ENCODE measurements at places on chromosomes 12 and 14.

DNA sequence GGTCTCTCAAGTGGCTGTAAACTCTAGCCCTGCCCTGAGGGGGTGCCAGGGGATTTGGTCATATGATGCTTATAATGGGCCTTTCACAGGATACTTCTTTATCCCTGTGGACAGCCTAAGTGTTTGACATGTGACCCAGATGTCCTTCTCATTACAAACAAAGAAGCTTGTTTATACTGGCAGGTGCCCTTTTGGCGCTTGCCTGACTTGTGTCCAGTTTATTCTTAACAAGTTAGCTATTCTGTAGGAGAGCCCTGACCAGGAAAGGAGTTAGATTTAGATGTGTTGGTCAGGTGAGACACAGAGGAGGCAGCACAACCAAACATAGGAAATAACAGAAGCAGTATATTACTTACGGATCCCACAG is 51.9 kb downstream of the CCDC91 start:
- no peak for DNase-seq

DNA sequence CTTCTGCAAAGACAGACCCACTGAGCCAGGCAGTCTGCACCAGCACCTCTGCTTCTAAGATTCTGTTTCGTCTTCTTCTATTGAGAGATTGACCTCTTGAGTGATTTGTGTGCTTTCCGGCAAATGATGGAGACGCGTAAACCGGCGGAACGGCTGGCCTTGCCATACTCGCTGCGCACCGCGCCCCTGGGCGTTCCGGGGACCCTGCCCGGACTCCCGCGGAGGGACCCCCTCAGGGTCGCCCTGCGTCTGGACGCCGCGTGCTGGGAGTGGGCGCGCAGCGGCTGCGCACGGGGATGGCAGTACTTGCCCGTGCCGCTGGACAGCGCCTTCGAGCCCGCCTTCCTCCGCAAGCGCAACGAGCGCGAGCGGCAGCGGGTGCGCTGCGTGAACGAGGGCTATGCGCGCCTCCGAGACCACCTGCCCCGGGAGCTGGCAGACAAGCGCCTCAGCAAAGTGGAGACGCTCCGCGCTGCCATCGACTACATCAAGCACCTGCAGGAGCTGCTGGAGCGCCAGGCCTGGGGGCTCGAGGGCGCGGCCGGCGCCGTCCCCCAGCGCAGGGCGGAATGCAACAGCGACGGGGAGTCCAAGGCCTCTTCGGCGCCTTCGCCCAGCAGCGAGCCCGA is 703 bp downstream of the ASCL4 start:
- DNase-seq: no peak

GRCh38 chr14:102345232-102345631 is 17.5 kb downstream of the CINP start:
- no peak for DNase-seq

DNA sequence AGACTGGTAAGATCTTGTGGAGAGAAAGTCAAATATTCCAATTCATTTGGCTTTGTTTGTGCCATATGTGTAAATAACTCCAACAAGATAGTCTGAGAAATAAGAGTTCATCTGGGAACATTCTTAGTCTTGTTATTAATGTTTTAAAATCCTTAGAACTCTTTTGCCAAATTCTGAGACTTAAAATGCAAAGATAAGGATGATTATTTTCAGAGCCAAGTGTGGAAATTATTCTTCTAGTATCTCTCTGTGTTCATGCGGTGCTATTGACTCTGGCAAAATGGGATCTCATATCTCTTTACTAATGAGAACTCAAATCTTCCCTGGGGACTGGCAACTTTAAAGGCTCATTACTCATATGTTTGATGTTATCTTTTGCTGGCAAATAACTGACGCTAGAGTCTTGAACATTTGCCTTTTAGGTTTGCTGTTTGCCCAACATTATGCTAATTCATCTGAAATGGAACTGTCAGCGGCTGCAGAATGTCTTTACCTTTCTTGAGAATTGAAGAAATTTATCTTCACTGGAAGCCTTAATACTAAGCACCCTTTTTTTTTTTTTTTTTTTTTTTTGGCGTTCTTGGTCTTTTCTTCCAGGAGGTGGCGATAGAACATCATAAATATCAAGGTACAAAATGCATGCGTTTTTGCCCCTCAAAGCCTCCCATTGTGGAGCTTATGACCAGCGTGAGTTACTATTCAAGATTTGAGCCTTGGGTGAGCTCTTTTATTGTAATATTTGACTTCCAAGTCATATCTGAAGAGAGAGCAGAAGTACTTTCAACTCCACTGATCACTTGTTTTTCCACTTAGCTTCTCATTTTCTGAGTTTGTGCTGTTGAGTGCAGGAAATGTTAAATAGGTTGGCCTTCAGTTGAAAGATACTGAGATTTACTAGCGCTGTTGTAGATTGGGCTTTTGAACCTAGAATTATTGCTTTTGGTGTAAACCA is 86.5 kb downstream of the CAND1 start:
- no peak for DNase-seq

GRCh38 chr12:100448656-100449055 is 25.0 kb upstream of the NR1H4 start:
- no peak for DNase-seq

GRCh38 chr14:99055019-99055418 is 217.0 kb downstream of the BCL11B start:
- no peak for DNase-seq

DNA sequence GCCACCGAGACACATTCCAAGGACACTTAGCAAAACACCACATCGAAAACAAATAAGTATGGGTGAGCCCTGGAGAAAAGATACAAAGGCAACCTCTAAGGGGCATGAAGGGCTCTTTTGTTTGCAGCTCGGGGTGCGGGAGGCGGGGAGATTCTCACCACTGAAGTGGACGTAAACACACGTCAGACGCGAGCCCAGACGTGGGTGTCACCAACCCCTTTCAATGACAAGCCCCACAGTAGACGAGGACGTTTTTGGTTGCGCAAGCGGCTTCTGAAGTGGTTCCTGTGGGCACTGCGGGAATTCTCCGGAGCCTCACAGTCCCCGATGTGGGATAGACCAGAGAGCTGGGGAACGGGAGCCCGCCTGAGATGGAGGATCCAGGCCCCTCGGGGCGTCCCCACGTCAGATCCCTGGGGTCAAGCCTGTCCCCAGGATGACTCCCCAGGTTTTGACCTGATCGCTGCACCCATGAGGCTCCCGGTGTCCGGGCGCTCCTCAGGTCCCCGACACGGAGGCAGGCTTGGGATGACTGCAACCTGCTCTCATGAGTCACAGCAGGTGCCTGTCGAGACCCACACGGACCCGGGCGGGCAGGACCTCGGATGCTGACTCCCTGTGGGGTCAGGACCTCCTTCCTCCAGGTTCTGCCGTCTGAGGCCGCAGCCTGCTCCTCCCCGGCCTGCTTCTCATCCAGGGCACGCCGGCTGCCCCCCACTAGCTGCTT is 20.3 kb upstream of the ADGRD1 start:
- no peak for DNase-seq

GRCh38 chr12:55906056-55906455 is 21.6 kb downstream of the PYM1 start:
- DNase-seq: no peak

GRCh38 chr14:54572316-54572715 is 5.4 kb downstream of the SAMD4A start:
- DNase-seq: no peak

- DNase-seq: no peak
These were observed 77.9 kb downstream of the SPRING1 start for GRCh38 chr12:116659771-116660481.

DNA sequence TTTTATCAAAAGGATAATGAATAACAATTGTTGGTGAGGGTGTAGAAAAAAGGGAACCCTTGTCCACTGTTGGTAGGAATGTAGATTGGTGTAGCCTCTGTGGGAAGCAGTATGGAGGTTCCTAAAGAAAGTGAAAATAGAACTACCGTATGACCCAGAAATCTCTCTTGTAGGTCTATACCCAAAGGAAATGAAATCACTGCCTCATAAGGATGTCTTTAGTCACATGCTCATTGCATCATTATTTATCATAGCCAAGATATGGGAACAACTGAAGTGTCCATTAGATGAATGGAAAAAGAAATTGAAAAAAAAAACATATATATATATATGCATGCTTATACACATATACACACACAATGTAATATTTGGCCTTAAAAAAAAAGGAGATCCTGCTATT is 158.8 kb upstream of the NPAS3 start:
- no peak for DNase-seq

DNA sequence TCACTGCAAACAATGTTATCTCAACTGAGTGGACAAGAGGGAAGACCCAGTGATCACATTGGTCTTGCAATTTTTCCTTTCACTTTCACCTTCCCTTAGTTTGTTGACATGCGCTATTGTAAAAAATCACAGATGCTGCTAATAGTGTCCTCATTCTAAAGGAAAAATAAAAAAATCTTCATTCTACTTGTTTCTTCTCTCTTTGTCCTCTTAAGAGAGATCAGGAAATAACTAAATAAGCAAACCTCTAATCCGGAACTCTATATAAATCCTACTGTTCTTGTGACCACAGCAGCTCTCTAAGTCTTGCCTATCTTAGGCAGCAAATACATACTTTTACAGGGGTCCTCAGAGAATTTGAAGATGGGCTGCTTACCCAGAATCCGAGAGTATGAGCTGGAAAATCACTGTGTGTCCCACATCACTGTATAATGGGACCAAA is 257.7 kb downstream of the NAV3 start:
- no peak for DNase-seq

- DNase-seq: no peak
These were observed 15.8 kb downstream of the WNT5B start for GRCh38 chr12:1644534-1645438.

GRCh38 chr14:81169711-81170103 is 51.1 kb downstream of the GTF2A1 start:
- DNase-seq: no peak

DNA sequence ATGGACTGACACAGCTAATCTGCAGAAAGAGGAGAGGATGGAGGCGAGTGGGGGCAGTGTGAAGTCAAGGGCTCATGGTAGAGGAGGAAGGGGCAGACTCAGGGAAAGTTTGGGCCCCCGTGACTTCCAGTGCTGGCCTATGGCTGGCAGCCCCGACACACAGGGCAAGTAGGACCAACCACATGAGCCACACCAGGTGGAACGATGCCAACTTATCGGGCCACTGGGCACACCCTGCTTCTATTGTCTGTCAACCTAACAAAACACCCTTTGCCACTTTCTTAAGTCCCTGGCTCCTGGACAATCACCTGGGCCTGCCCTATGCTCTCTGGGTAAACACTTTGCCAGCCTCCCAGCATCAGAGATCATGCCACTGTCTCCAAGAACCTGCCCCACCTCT is 65.2 kb upstream of the PSMC1 start:
- DNase-seq: no peak

DNA sequence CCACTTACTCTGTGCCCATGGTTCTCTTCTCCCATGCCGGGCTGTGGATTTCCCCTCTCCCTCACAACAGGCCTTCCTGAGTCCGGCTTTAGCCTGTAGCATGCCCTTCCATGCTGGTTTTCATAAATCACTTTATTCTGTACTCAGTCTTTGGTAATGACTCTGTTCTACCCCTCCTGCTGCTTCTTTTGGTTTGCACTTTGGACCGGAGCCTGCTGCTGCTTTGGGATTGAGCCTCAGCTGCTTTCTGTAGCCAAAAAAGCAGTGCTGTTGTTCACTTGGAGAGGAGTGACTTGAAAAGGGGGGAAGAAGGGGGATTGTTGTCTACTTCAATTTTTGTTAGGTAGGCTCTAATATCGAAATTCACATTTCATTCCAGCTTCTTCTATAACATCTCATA is 8.5 kb upstream of the SLC6A13 start:
- DNase-seq: no peak

DNA sequence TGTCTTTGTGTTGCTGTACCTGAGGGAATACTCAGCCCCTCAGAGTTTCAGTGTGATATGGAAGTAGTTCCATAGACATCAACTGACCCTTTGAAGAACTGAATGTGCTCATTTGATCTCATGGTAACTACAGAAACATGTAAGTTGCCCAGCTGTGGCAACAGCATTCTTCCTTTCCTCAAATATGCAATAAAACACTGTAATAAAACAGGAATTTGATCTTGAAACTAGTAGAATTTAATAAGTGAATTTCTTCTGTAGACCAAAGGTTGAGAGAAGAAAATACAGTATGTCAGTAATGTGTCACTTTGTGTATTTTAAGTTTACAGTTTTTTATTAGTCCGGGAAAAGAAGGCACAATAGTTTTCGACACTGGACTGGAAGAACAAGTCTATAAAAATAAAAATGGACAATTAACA is 31.9 kb downstream of the KCTD10 start:
- DNase-seq: no peak

DNA sequence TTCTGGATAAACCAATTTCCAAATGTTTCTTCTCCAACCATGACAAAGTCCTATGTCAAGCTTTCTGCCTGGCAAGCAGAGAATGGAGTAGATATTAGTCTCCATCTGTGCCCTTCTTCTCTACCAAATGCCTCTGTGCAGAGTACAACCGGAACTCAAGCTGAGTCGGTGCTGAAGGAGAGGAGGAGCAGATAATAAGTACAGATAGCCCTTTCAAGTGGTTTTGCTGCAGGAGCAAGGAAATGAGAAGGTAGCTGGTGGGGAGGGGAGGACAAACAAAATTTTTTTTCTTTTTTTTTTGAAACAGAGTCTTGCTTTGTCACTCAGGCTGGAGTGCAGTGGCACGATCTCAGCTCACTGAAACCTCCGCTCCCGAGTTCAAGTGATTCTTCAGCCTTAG is 14.2 kb upstream of the HELB start:
- DNase-seq: no peak

DNA sequence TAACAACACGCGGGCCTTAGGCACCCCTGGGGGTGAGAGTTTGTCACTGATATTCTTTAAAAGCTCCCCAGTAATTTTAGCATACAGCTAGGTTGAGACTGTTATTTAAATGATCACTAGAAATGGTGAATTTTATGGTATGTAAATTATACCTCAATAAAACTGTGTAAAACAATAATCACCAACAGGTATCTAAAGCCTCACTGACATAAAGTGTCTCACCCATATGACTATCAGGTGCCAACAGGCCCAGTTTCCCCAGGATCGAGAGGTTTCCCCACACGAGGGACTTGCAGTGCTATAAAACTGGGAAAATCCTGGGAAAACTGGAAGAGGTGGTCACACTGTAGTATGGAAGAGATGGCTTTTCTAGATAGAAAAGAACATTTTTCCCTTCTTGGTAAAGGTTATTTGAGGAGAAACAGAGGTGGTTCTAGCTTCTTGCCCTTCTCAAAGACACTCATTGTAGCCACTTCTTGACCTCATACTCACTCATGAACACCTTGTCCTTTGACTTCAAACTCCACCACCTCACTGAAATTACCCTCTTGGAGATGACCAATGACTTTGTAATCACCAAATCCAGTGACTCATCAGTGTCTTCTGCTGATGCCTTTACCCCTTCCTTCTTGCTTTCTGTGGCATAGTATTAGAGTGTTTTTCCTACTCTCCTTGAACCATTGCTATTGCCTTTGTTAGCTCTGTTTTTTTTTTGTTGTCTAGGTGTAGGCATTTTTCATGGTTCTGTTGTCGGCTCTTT is 24.8 kb upstream of the NUBPL start:
- DNase-seq: no peak

- DNase-seq: no peak
These were observed 1.3 kb downstream of the CS start for GRCh38 chr12:56298828-56299227.

DNA sequence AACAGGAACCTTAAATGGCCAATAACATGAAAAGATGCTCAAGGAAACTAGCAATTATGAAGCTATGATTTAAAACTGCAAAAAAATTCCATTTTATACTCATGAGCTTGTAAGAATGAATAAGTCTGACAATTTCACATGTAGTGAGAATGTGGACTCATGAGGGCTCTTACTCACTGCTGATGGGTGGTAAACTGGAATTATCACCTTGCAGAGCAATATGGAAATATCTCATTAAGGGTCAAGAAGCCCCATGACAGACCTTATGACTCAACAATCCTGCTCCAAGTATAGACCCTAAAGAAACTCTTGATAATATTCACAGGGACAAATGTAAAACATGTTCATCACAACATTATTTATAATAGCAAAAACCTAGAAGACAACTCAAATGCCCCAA is 23.5 kb upstream of the SMAGP start:
- no peak for DNase-seq

Measured in activated naive CD4-positive, alpha-beta T cell (primary cell).